ENCODE measurements at places on chromosomes 5 and 9.

DNA sequence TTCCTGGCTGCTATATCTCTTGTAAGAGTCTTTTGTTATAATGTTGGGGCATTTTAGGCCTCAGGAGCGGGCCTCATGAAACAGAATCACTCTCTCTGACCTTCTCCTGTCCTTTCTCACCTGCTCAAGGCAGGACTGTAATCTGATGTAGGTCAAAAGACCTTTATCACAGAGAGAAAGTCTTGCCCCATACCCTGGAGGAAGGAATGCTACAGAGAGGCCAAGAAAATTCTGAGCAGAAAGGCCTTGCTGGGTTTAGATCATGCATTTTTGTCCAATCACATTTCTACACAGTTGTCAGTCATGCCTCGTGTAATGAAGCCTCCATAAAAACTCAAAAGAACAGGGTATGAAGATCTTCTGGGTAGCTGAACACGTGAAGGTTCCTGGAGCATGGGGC lies 45.2 kb upstream of the TBC1D2 start:
- DNase-seq: no peak

- DNase-seq: no peak
Measured at GRCh38 chr5:119404033-119404432, 48.2 kb downstream of the TNFAIP8 start.

- peak; percentile 21 for DNase-seq
Measured at GRCh38 chr9:136978073-136978864, 965 bp downstream of the PTGDS start.

DNA sequence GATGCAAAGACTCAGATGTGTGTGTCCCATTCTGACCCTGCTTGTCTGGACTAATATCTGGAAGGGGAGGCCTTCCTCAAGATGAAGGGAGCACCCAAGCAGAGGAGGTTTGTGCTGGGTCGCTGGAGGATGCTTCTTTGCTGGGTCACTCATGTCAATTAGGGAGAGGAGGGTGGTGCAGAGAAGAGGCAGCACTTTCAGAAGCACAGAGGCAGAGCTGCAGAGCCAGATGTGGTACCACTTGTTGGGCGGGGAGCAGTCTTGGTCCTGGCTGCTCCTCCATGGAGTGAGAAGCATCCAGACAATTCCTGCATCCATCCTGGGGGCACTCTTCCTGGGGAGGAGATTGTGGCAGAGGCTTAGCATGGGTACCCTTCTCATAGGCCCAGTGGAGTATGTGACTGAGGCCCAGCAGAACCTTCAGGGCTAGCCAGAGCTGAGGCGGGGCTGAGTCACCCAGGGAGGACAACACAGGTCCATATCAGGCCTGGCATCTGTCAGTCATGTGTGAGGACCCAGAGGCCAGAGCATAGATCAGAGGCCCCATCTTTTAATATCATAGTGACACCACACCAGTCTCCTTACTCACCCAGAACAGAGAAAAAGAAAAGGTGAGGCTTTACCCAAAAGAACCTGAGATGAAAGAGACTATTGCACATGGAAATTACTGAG lies 59.8 kb downstream of the TNFSF15 start:
- no peak for DNase-seq

DNA sequence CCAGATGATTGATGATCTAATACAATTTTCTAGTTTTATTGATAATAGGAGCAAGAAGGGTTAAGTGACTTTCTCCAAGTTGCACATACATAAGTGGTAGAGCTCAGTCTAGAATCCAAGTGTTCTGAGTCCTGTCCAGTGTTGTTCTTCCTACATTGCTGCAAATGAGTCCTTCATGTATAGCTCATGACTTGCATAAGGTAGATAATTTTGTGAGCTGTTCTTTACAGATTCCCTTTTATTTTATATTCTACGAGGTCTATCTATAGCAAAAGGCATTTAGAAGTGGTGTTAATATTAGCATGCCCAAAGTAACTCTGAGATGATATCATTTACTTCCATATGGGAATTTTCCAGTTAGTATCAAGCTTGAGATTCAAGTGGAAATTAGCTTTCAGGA lies 20.0 kb downstream of the MRPS30 start:
- no peak for DNase-seq

GRCh38 chr5:386432-387341 lies 56.3 kb upstream of the EXOC3 start:
- peak; percentile 36 for DNase-seq

DNA sequence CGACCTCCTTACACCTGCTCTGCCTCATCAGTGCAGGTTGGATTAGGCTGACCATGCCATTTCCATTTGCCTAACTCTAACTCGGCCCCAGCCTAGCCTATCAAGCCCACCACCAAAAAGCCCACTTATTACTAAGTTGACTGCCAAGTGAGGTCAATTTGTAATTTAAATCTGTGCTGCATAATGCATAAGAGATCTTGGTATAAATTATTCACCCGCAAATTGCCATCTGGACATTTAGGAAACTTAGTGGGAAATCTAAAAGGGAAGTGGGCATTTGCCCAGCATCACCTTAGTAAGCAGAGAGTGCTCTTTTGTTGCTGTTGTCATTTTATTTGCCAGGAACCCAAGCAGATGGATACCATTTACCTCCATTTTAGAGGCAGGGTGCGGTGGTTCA lies 143.0 kb downstream of the SPOCK1 start:
- no peak for DNase-seq

GRCh38 chr5:78339617-78340436 lies 20.6 kb upstream of the SCAMP1 start:
- no peak for DNase-seq

DNA sequence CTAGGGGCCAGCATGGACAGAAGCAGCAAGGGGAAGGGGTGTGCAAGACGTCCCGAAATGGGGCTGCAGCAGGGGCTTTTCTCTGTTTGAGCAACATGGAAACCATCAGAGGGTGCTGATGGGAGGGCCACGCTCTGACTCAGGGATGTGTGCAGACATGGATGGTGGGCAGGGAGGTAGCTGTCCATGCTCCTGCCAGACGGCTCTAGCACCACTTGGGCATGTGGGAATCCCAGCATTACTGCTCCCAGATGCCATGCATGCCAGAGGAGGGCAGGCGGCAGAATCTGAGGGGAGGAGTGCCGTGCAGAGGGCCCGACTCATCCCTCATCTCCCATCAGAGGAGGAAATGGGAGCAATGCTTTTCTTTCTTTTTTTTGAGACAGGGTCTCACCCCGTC lies 45.6 kb upstream of the SLC25A51 start:
- peak; percentile 31 for DNase-seq

Data from fibroblast of skin of abdomen (primary cell).